ENCODE measurements at places on chromosomes 3 and 15. TPM values are rescaled to one million over a fixed set of nuclear protein-coding genes. Genes with fewer than 3 reads are reported as not detected.

The VEPH1 gene
- 0.43 TPM for polyA plus RNA-seq

The LDHAL6B gene
- not detected for polyA plus RNA-seq

The SLC28A1 gene
- not detected for polyA plus RNA-seq

The KCNMB3 gene
- 0.49 TPM for polyA plus RNA-seq

The ACAN gene
- polyA plus RNA-seq = 0.01 TPM

Data from foreskin keratinocyte (primary cell).